ENCODE measurements at places on chromosomes 3 and 15.

DNA sequence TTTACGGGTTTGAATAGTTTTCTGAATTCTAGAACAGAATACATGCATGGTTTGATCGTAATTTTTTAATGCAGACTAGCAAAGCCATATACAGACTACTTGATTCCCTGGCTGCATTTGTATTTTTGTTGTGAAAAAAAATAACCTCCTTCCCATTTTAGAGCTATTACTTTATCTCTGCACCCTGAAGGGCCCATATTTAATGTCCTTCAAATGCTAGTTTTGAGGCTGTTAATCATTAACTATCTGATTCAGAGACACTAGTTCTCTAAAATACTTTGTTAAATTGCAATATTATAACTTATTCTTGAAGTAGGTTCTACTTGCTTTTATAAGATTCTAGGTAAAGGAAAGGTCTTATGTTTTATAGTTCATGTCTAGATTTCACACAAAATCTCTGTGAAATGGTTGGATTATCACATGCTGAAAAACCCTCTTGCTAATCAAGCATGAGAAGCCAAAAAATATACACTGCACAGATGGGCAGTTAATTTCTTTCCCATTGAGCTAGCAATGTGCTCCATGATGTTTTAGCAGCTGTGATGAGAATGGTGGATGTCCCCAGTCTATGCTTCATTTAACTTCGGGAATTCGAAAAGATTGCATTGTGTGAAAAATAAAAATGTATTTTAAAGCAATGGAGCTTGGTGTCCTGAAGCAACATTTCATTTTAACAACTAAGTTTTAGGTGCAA, 634.0 kb upstream of the BCHE start:
- no peak for DNase-seq

- no peak for DNase-seq
Measured at GRCh38 chr15:99504823-99505551, 60.8 kb upstream of the MEF2A start.

DNA sequence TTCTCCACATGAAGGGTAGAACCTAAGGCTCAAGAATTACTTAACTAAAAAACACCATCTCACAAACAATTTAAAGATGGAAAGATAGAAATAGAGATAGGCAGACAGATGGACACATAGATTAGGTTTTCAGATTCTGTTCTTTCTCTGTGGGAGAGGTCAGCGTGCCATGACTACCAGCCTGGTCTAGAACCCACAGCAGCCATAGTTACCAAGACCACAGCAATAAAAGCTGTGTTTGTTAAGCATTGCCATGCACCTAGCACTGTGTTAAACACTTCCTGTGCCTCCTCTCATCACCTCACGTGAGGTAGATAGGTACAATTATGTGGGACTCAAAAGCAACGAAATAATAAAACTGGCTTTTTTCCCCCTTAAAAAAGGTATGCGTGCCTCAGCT, 83.1 kb upstream of the TSEN2 start:
- DNase-seq, result no peak

DNA sequence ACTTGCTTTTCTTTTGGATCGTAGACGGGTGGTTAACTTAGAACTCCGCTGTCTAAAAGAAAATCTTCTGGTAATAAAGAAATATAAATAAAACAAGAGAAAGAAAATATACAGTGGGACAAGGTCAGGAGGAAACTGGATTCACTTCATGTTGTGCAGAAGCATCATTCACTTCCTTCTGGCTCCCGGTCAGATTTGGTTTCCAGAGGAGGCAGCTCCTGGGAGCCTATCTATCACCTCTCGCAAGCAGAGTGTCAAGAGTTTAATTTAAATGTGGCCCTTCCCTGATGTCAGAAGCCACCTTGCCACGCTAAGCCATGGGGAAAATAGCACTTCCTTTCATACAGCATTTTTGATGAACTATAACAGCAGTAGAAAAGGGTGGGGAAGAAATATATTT, 139.1 kb downstream of the NSMCE3 start:
- no peak for DNase-seq

DNA sequence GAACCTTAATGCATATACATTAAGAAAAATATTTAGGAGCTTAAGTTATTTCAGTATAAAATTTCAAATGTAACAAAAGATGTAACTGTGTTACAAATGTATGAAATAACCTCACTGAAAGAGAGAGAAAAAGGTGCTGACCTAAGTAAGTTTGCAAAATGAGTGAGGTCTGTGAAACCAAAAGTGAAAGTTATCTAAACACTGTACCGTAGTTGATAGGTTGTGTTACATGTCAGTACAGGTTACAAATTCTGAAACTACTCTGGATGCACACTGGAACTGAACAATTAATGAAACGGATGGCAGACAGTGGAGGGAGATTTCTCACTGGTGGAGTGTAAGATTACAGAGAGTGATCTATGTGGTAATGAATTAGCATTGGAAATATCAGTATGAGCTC, 420.7 kb downstream of the ZNF385D start:
- DNase-seq, result no peak

- peak; percentile 94 for DNase-seq
Measured at GRCh38 chr3:65963787-65964677, 74.7 kb downstream of the MAGI1 start.

DNA sequence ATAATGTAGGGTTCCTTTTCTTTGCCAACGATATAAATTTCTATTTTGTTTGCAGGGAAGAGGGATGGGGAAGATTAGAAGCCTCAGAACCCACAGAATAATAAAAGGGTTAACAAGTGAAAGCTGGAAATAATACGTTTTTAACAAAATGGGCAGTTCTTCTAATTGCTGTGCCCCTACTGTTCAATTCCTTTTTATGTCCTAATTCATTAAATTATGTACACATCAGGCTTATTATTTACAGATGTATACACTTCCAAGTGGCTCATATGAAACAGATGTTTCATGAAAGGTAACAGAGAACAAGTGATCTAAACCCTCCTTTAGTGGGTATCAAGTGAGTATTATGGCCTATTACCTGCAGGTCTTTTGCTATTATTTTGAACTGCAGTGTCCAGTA, 16.2 kb downstream of the RARB start:
- no peak for DNase-seq

GRCh38 chr15:64574301-64575017, 114.1 kb downstream of the ZNF609 start:
- peak; percentile 68 for DNase-seq

GRCh38 chr3:49273825-49274532, 3.1 kb downstream of the C3orf62 start:
- no peak for DNase-seq
